Large intestine (tissue), 12 donors: ENCODE measurements at places on chromosomes 1 and 21. TPM values are rescaled to one million over a fixed set of nuclear protein-coding genes. Genes with fewer than 3 reads are reported as not detected.

DNA sequence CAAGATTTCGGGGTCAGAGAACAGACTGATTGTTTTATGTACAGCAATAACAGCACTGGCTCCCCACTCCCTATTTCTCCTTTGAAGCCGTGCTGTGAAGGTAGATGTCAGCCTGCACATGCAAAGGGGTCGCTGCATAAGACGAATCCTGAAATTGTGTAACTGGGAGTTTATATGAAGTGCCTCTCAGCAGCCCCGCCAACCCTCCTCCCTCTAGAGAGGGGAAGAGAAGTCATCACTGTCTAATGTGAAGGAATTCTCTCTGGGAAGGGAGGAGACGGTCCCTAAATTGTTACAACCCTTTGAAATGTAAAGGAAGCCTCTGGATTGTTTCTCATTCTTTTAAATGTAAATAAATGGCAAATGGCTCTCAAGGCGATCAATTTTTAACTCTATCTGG lies 545.3 kb downstream of the PLA2G4A start:
- no peaks in the 10 kb centered on the region for H3K36me3 ChIP-seq
- no peak for DNase-seq
- H3K4me3 ChIP-seq, result no peak overlapping the region
- H3K4me1 ChIP-seq, result no peaks in the 10 kb centered on the region
- no peak overlapping the region for H3K27ac ChIP-seq

DNA sequence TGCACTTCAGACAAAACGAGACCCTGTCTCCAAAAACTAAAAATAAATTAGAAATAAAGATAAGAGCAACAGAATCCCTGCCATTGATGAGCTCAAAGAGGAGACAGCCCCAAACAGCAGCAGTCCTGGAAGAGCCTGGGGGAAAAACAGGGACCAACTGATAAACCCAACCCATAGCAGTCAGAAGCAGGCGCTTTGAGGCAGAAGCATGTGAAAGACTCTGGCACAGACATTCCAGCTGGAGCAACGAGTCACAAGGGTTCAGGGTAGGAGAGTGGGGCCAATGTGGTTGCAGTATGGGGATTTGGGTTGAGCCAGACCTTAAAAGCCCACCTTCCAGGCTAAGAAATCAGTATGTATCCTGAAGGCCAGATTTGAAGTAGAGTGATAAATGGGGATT lies 78.5 kb downstream of the MPZL1 start:
- H3K4me1 ChIP-seq, result peaks cover 22% of the 10 kb centered on the region
- H3K4me3 ChIP-seq, result no peak overlapping the region
- no peak overlapping the region for H3K27ac ChIP-seq
- DNase-seq, result no peak

- H3K36me3 ChIP-seq, result peaks cover 16% of the 10 kb centered on the region
- no peak overlapping the region for H3K4me3 ChIP-seq
- H3K4me1 ChIP-seq, result no peaks in the 10 kb centered on the region
- no peak for DNase-seq
- no peak overlapping the region for H3K27ac ChIP-seq
- no peaks in the 10 kb centered on the region for H3K27me3 ChIP-seq
Observed at GRCh38 chr1:29297450-29297849, 61.1 kb downstream of the PTPRU start.

DNA sequence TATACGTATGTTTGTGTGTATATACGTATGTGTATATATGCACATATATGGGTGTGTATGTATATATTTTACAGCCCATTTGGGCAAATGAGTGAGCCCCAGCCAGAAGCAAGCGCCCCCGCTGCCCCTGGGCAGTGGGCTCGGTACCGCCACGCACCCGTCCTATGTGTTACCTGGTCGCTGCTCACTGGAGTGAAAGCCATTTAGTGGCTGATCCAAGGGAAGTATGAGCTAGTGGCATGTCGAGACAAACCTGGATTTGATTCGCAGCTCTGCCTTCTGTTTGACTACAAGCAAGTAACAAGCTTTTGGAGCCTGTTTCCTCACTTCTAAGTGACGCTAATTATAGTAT lies 35.8 kb upstream of the JAK1 start:
- H3K4me3 ChIP-seq, result peak overlapping the region; percentile 52
- DNase-seq, result no peak
- H3K27ac ChIP-seq, result no peak overlapping the region
- no peaks in the 10 kb centered on the region for H3K36me3 ChIP-seq

The CELSR2 gene
- 11.3 TPM for polyA plus RNA-seq

The PGLYRP4 gene
- 0.31 TPM for polyA plus RNA-seq

The SPATA46 gene
- polyA plus RNA-seq, result 1.2 TPM

DNA sequence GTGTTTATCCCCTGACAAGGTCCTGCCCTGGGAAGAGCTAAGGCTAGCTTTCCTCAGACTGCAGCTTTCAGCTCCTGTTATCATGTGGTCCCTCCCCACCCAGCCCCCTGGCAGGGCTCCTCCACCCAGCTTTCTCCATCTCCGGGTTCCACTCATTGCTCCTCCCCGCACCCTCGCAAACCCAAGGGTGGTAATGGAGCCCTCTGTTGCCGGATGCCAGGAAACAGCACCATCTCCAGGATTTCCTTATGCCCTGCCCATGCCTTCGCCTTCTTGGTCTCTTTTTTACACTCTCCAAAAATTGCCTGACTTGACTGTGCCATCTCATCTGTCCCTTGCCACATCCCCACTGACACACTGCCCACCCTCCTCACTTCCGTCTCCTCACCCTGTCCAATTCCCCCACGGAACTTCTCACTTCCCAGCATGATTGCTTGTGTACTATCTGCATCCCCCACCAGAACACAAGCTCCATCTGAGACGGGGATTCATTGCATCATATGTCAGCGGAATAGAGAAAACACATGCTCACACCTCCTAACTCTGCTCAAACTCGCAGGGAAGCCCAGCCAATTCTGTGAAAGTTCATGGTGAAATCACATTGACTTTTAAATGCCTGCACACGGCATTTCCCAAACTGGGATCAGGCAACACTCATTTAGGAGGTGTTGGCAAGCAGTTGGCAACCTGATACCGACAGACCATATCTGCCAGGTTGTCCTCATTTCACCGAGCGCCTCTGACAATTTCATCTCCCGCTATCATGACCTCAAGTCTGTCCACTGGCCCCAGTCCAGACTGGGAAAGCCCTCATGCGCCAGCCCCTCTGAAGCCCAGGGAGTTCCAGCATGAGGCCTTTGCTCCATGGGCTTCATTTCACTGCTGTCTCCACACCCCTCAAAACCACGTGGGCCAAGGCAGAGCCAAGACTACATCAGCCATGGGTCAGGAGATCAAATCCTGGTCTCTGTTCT lies 201.1 kb downstream of the MATN1 start:
- H3K36me3 ChIP-seq, result no peaks in the 10 kb centered on the region
- H3K27me3 ChIP-seq, result peaks cover 3% of the 10 kb centered on the region
- no peak overlapping the region for H3K27ac ChIP-seq

- no peak overlapping the region for H3K4me3 ChIP-seq
- no peak overlapping the region for H3K27ac ChIP-seq
- H3K36me3 ChIP-seq, result no peaks in the 10 kb centered on the region
- H3K4me1 ChIP-seq, result no peaks in the 10 kb centered on the region
- H3K27me3 ChIP-seq, result peaks cover 5% of the 10 kb centered on the region
- no peak for DNase-seq
Observed at GRCh38 chr1:151852733-151853132, 779 bp downstream of the THEM5 start.

- H3K36me3 ChIP-seq, result peaks cover 35% of the 10 kb centered on the region
- H3K27ac ChIP-seq, result peak overlapping the region; percentile 51
- H3K4me3 ChIP-seq, result no peak overlapping the region
Observed at GRCh38 chr1:21280011-21280471, 10.2 kb downstream of the ECE1 start.

GRCh38 chr21:34166468-34166867 lies 93.1 kb downstream of the MRPS6 start:
- H3K27me3 ChIP-seq, result no peaks in the 10 kb centered on the region
- no peak for DNase-seq
- no peak overlapping the region for H3K27ac ChIP-seq
- H3K4me3 ChIP-seq, result no peak overlapping the region

DNA sequence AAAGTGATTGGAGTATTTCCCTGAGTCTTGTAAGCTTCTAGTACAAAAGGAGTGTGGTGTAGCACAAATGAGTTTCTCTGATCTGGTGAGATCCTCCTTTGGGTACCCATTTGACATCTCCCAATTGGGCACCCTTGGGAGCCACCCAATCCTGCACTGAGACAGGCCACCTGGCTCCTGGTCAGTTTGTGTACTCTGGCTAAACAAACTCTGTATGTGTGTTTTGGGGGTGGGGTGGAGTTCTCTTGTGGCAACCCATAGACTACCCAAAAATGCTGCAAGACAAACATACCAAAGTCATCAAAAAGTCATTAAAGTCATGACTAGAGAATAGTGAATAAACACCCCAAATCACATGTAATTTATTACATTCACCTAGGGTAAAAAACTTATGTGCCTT lies 8.4 kb upstream of the HIVEP3 start:
- no peak overlapping the region for H3K4me3 ChIP-seq
- no peak for DNase-seq
- no peaks in the 10 kb centered on the region for H3K36me3 ChIP-seq
- peaks cover 5% of the 10 kb centered on the region for H3K27me3 ChIP-seq
- H3K27ac ChIP-seq, result no peak overlapping the region
